Epithelial cell of proximal tubule (primary cell): ENCODE measurements at places on chromosomes 1 and 21.

DNA sequence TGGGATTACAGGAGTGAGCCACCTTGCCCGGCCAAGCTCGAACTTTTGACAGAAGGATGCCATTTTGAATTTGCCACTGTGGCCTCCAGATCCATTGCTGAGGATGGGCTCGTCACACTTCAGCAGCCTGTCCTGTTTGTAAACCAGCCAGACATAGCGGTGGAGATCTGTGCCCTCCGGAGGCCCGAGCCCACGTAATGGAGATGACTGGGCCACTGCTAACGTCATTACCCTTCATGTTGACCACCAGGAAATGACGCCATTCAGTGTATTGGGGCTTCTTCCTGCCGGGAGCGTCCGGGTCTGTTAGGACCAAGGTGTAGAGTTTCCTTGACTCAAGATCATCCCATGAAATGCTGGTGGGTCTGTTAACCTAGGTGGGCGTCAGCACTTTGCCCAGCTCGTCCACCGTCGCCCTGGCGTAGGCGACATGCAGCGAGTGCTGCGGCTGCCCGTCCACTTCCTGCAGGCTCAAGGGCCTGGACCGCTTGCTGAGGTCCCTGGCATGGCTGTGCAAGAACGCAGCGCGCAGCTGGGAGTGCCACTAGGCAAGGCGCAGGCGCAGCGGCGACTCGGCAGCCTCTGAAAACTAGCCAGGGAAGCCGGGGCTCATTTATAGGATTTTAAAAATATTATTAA is 40.8 kb downstream of the PTPRC start:
- DNase-seq = no peak

DNA sequence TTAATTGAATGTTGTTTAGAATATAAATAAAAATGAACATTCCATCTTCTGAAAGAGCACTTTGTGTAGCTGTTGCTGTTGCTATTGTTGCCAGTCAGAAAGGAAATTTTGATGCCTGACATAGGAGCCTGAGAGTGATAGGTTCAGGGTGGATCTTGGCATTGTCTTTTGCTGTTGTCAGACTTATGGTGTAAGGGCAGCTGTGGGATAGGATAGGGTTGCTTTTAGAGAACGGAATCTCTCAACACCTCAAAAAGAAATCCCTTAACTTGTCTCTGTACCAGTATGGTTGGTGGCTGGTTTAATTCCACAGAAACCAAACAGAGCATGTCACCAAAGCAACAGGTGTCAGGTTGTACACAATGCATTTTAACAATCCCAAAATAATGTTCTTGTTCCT is 62.7 kb downstream of the ESRRG start:
- DNase-seq = no peak

- no peak for DNase-seq
These were observed 421.5 kb downstream of the KIF26B start for GRCh38 chr1:245576323-245576722.

DNA sequence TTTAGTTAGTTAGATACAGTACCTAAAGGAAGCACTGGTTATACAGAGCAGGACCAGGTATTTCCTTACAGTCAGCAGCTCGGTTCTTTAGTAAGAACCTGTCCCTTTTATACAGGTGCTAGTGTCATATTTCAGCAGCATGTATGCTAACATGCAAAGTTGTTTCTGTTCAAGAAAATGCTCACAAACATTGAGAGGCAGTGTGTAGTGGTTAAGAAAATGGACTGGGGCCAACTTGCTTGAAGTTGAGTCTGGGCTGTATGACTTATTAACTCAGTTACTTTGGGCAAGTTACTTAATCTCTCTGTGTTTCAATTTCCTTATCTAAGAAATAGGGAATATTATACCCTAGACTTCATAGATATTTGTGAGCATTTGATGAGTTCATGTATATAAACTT is 31.1 kb downstream of the AK4 start:
- DNase-seq = no peak

GRCh38 chr1:76763738-76764137 is 103.5 kb upstream of the ST6GALNAC5 start:
- no peak for DNase-seq

GRCh38 chr1:30844631-30845030 is 63.9 kb downstream of the SDC3 start:
- no peak for DNase-seq

DNA sequence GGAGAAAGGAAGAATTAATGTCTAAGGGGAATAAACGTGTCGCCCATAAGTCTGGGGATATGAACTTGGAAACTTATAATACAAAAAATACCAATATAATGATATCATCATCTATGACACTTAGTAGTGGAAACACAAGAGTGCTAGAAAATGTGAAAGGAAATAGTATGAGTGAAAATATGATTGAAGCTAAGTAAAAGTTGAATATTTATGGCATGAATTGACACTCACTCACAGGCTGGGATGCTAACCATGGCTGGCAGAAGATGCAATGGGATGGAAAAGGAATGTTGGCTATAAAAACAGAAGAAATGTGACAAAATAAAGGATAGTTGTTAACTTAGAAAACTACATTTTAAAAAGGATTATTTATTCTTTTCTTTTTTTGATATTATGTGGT is 120.1 kb downstream of the XPR1 start:
- DNase-seq = no peak

GRCh38 chr1:167126317-167126716 is 32.4 kb downstream of the STYXL2 start:
- no peak for DNase-seq

DNA sequence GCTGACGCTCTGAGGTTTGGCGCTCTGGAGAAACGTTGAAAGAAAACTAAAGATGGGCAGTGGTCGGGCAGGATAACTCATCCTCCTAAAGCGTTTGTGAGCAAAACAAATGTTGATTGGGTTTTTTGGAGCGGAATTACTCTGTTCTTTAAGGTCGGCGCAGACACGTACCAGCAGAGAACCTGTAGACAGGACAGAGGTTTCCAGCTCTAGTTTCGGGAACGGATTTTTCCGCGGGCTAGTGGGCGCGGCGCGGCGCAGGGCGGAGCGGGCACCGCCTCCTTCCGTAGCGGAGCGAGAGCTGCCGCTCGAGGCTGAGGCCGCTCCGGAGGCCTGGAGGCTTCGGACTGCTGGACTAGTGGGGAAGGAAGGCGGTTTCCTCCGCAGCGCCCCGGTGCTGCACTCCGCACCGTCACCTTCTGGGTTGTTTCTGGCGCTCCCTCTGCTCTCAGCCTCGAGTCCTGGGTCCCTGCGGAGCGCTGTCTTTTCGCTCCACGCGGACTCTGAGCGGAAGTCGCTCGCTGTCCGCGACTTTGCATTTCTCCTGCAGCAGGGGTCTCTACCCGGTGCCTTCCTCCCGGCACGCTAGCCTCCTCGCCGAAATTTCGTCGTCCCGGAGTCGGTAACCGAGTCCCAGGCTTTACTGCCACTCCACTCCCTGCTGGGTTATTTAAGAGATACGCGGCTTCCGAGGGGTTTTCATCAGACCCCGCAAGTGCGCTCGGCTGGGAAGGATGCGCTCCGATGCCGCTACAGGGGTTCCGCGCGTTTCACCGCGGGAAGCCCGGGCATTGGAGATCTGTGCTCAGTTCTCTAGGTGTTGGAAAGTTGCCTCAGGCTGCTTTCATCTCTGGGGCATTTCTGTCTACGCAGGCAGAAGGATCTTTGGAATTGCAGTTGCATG is 7.0 kb downstream of the FOXD2 start:
- no peak for DNase-seq

DNA sequence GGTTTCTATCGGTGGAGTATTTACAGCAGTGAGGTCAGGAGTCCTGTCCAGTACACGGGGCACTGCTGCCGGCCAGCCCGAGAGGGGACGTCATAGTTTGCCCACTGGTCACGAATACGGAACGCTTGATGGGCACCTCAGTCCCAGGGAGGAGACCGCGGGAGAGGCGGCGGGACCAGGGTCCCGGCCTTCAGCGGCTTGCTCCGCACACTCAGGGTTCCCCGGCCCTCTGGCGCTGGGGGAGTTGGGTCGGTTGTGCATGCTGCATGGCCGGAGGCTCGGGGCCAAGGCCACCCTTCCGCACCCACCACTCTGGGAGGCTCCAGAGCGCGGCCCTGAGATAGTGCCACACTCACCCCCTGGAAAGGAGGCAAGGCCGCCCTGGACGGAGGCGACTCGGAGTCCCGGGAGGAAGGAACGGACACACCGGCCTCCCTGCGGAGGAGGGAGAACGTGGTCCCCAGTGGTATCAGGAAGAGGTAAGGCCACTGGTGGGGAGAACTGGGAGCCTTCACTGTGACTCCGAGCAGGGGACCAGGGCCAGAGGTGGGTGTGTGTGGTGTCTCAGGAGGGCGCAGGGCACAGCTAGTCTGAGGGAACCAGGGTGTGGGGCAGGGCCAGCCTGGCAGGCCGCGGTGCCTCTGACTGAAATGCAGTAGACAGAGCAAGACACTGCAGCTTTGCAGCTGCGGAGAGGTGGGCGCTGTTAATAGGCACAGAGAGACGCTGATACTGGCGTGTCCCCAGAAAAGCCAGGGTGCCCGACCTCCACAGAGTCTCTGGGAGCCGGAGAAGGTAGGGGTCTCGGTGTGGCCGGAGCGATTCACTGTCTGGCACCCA is 28.6 kb upstream of the PRSS38 start:
- no peak for DNase-seq

DNA sequence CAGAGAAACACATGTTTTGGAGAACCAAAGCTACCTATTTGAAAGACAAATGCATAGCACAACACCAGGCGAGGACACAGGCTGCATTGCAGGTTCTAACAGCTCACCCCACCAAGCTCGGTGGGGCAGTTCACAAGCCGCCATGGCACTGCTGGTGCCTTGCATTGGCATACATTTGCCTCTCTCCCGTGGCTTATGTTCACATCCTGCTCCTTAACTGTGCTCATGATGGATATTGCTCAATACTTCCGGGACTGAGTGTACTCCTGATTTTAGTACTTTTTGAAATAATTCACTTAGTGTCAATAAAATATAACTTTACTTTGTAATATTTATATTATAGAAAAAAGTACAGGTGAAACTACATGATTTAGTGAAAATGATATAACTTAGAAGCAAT is 1187.4 kb upstream of the NCAM2 start:
- DNase-seq = no peak

GRCh38 chr21:26515257-26515656 is 57.8 kb downstream of the CYYR1 start:
- no peak for DNase-seq

DNA sequence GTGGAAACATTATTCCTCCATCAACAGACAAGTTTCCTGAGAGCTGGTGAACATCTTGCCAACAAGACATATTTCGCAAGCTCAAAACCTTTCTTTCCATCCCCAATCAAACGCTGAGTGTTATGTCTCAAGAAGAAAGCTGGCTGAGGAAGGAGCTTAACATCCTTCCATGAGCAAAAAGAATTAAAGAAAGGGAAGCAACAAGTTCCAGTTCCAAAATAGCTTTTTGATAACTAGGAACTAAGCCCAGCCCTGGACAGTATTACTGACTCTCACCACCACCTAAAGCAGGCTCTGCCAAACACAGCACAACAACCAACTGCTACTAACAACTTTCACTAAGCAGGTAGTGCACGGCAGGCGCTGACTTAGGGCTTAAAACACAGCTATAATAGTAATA is 50.2 kb downstream of the CAPZB start:
- DNase-seq = no peak

GRCh38 chr21:16789636-16790035 is 723.2 kb upstream of the CXADR start:
- DNase-seq = no peak

GRCh38 chr1:160576390-160576789 is 2.9 kb downstream of the CD84 start:
- no peak for DNase-seq

DNA sequence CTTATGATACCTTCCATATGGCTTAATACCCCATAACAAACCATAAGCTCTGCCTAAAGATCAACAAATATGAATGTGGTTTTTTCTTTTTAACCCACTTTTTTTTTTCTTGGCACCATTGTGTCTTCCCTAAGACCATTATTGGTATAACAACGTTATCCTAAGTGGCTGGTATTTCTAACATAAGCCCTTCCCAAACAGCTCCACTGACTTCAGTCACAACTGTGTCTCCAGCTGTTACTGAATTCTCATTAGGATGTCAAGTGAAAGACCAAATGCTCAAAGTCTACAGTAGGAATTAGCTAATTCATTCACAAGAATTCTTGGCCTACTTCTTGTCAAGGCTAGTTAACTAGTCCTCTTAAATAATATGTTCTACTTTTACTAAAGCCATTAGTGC is 4.2 kb upstream of the RXRG start:
- DNase-seq = no peak

DNA sequence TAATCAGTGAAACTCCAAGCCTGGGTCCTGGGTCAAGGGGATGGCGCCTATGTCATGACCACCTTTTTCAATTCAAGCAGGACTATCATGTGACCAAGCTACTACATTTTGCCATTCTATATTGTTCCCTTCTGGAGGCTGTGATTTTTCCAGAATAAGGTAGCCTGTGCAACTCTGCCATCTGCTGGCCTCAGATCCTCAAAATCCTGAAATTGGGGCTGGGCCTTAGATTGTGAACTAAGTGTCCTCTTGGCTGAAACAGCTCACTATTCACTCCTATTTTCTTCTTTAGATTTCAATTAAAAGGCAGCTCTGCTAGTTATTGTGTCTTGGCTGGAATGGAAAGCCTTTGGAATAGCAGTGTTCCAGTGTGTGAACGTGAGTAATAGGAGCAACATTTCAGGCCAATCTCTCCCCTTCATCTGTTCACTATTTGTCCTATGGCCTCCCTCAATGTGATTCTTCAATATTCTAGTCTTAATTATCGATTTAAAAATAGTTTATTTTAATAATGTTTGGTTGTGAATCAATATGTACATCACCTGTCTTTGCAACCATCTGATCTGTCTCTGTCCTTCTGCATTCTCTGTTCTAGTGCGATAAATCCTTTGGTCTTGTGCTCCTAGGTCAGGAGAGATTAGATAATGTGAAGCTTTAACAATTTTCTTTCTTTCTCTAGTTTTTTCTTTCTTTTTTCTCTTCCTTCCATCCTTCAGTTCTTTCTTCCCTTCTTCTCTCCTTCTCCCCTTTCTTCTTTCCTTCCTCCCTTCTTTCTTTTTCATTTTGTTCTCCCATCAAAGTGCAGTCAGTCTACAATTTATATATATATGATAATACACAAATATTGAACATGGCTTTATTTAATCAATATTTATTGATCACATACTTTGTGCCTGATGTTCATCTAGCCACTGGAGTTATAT is 69.8 kb downstream of the CR1 start:
- DNase-seq = no peak

DNA sequence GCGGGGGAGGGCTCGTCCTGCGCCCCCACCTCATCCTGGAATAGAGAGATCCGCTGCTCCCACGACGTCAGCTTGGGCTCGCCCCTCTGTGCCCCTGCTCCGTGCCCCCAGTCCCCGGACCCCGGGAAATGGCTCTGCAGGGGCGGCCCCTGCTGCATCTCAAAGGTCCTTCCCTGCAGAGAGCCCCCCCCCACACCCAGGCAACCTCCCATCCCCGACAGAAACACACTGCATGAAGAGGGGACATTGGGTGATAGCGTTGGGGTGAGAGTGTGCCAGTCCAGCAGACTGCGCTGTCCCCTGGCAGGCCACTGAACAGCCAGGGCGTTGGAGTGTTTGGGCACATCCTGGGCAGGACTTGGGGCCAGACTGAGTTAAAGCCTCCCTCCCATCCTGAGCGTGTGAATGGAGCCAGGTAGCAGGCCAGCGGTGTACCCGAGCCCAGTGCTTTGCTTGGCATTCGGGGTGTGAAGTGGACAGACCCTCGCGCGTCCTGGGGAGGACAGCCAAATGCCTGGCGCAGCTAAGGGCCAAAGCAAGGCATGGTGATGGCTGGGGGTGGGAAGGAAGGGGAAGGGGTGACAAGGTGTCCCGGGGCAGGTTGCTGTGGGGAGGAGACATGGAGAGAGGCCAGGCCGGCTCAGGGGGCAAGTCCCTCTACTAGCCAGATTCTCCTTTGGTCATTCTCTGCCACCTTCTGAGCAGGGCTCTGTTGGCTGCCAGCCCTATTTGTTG is 633 bp upstream of the ETNK2 start:
- no peak for DNase-seq
